ENCODE measurements at places on chromosomes 12 and 14.
A peak's percentile ranks its signal among the peaks of the same experiment; 100 is the strongest.

DNA sequence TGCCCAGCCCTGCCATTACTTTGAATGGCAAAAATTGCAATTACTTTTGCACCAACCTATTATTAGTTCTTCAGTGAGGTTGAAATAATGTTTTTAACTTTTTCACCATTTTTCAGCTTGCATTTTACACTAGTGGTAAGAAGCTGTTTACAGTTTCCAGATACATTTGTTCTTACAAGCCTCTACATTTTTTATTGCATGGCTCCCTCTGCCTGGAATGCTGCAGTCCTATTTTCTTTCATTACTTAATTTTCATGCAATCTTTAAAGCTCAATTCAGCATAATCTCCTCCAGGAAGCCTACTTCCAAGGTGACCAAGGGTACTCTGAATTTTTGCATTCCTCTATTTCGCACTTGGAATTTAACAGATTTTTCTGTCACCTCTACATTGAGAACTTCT lies 33.4 kb downstream of the CCER1 start:
- DNase-seq, result no peak

DNA sequence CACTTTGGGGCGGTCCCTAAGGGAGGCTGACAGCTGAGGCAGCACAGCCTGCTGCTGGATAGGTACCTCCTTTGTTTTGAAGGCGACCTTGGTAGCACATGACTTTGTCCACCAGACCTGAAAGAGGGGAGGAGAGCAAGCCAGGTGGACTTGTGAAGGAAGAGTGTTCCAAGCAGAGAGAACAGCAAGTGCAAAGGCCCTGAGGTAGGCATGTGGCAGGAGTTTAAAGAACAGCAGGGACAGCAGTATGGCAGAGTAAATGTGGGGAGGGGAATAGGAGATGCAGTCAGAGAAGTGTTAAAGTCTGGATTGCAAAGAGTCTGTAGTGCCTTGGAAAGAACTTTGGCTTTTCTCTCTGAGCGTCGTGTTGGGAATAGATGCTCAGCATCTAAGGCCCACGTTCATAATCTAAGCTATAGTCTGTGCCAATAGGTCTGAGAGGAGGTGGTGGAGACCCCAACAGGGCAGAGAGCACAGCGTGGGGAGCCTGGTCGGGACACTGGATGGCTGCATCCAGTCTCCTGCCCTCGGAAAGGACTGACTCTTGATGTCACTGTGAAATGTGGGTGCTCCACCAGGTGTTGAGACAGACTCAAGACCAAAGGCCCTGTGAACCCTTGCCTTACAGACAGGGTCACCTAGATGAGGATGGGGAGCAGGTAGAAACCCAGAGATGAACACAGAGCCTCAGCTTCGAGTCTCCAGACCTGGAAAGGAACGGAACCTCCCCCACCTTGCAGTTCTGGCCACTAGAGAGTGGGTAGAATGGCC lies 242.1 kb upstream of the PWP1 start:
- DNase-seq, result no peak

- no peak for DNase-seq
Observed at GRCh38 chr14:75662966-75663365, 1.9 kb downstream of the TTLL5 start.

- DNase-seq, result peak; percentile 70
Observed at GRCh38 chr12:122090759-122091515, 12.4 kb downstream of the MLXIP start.

DNA sequence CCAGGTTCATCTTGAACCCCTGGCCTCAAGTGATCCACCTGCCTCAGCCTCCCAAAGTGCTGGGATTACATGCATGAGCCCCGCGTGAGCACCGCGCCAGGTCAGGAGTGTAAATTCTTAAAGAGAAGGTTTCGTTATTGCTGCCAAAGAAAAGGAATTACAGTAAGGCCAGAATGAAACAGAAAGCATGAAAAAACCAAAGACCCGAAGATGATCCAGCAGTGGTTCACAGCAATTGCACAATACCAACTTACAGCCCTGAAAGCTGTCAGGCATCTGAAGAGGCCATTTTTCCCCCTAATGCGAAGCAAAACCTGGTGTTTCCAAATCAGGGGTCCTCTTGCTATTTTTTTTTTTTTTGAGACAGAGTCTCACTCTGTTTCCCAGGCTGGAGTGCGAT lies 10.3 kb downstream of the RBM23 start:
- DNase-seq, result peak; percentile 92

GRCh38 chr12:14400599-14400998 lies 35.1 kb downstream of the ATF7IP start:
- no peak for DNase-seq

- DNase-seq, result no peak
Observed at GRCh38 chr12:108055141-108055540, 73.9 kb upstream of the WSCD2 start.

- no peak for DNase-seq
Observed at GRCh38 chr12:122167356-122167925, 6.6 kb downstream of the IL31 start.

GRCh38 chr12:121222847-121223246 lies 12.9 kb downstream of the P2RX4 start:
- no peak for DNase-seq

GRCh38 chr12:111202237-111202915 lies 166.5 kb downstream of the PHETA1 start:
- peak; percentile 4 for DNase-seq

- DNase-seq, result peak; percentile 59
Observed at GRCh38 chr12:14774906-14775635, 28.2 kb downstream of the WBP11 start.

DNA sequence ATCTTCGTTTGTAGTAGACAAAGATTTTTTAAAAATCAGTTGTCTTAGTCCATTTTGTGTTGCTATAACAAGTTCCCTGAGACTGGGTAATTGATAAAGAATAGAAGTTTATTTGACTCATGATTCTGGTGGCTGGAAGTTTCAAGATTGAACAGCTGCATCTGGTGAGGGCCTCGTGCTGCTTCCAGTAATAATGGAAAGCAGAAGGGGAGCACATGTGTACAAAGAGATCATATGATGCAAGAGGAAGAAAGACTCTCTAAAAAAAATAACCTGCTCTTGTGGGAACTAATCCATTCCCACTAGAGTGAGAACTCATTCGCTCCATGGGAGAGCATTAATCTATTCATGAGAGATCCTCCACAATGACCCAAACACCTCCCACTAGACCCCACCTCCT lies 24.8 kb downstream of the MUCL1 start:
- peak; percentile 63 for DNase-seq

GRCh38 chr14:93917141-93917540 lies 10.0 kb upstream of the FAM181A start:
- no peak for DNase-seq

- peak; percentile 59 for DNase-seq
Observed at GRCh38 chr12:94172031-94172430, 23.7 kb downstream of the PLXNC1 start.

- DNase-seq, result no peak
Observed at GRCh38 chr12:104242546-104243206, 27.1 kb downstream of the TXNRD1 start.

GRCh38 chr12:75848431-75848925 lies 183.1 kb downstream of the PHLDA1 start:
- DNase-seq, result no peak

All from MV-4-11 (cell line).